Thoracic aorta (tissue), 2 donors: ENCODE measurements at places on chromosomes 3 and 15.

DNA sequence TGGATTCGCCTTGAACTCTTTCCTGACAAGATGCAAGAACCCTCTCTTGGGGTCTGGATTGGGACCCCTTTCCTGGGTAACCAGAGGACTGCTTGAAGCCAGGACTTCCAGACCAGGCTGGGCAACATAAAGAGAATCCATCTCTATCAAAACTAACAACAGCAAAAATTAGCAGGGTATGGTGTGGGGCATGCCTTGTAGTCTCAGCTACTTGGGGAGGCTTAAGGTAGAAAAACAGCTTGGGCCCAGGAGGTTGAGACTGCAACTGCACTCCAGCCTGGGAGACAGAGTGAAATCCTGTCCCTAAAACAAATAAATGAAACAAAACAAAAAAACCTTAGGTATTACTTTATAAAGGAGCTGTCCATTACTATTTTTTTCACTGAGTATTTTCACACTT lies 93.1 kb upstream of the PLXND1 start:
- DNase-seq, result no peak

DNA sequence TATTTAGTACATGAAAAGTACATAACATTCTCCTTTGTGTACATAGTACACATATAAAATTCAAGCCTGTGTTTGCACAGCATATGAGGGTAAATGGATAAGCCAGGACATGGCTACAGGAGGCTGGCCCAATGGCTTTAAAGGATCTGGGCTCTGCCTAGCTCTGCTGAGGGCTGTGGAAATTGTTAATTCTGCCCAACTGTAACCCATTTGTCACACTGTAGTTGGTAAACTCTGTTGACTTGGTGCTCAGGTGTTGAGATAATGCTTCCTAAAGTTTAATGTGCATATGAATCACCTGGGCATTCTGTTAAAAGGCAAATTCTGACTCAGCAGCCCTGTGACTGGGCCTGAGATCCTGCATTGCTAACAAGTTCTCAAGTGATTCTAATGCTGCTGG lies 196.5 kb upstream of the ZPLD1 start:
- DNase-seq, result no peak

GRCh38 chr15:83018436-83018835 lies 7.0 kb upstream of the C15orf40 start:
- no peak for DNase-seq

GRCh38 chr15:34793071-34793470 lies 2.3 kb downstream of the ACTC1 start:
- DNase-seq, result no peak

GRCh38 chr3:89025185-89025584 lies 82.2 kb upstream of the EPHA3 start:
- no peak for DNase-seq

DNA sequence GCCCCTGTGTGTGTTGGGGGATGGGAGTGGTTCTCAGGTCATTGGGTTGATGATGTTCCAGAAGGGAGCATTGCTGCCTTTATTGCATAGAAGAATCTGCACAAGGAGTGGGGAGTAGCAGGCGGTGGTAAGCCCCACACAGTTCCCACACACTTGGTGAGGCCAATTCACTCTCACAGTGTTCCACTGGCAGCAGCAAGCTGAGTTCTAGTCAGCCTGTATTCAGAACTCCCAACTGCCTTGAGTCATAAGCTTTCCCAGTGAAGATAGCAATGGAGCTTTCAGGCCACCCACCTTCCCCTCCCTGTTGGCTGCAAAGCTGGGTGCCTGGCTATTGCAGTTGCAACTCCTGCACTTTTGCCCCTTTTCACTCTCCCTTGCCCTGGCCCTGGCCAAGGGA lies 181.1 kb upstream of the RBMS3 start:
- DNase-seq, result no peak

DNA sequence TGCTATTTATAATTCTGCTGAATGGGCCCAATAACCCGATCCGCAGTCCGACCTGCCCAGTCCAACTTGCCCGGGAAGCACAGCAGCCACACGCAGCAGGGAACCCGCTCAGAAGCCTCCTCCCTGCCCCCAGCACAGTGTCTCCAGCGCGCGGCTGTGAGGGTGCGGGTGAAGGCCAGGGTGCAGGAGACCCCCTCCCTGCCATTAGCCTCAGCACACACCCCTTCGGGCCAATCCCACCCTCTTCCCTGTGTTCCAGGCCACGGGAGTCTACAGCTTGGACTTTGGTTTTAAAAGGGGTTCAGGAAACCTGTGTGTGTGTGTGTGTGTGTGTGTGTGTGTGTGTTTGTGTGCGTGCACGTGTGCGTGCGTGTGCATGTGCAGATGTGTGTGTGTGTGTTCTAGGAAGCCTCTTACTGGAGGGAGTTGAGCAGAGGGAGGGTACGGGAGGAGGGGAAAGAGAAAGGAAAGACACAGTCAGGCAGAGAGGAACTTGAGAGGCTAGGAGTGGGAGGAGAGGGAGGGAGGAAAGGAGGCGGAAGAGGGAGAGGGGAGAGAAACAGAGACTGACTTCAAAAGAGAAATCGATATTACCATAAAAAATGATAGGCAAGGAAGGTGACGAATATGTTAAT lies 34.2 kb downstream of the ATP2B2 start:
- no peak for DNase-seq

DNA sequence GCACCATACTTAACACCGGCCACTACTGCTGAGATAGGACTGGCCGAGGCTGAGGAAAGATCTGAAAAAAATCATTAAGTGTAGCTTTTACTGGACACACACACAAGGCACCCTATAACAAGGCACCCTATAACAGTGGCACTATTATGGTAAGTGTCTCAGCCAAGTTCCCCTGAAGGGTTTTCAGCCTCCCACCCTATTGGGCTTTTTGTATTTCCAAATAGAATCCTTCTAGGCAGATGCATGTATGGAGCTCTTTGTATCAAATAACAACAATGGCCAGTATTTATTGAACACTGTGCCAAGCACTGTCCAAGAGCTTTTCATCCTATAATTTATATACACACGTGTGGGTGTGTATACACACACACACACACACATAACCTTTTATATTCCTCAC lies 6.7 kb upstream of the DNAJA4 start:
- no peak for DNase-seq

DNA sequence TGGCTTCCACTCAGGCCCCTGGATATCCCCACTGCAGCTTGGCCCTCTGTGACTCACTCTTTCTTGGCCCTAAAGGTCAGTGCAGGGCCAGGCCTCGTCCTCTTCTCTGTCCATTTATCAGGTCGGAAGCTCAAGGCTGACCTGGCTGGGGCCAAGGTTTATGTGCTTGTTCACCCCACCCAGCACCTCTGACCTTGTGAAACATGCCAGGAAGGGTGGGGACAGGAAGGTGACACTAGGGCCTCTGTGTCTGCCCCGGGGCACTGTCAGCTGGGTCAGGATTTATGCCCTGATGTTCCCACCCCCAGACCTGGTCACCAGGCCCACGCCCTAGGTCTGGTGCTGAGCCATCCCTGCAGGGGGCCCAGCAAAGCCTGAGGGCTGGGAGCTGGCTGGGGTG lies 103.8 kb downstream of the FBLN2 start:
- DNase-seq, result no peak

DNA sequence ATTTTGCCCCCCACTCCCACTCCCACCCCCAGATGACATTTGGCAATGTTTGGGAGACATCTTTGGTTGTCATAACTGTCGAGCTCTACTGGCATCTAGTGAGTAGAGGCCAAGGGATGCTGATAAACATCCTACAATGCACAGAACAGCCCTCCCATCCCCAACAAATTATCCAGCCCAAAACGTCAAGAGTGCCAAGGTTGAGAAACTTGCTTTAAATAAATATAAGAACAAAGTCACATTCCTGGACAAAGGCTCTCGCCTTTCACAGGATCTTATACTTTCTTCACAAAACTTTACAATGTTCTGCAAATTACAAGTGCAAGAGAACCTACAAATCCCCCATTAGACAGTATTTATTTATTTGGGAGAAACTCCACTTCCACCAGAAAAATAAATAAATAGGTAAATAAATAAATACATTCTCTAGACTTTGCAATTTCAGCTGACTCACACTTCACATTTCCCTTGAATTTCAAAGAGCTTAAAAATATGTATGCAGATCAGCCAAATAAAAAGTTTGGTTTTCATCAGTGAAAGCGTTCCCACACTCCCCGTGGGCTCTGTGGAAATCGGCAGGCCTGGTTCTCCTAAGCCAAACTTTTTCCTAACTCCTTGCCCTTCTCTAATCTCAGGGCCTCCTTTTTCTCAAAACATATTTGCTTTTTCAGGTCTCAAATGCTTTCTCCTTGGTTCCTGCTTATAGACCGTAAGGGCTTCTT lies 12.7 kb upstream of the CPA3 start:
- no peak for DNase-seq

DNA sequence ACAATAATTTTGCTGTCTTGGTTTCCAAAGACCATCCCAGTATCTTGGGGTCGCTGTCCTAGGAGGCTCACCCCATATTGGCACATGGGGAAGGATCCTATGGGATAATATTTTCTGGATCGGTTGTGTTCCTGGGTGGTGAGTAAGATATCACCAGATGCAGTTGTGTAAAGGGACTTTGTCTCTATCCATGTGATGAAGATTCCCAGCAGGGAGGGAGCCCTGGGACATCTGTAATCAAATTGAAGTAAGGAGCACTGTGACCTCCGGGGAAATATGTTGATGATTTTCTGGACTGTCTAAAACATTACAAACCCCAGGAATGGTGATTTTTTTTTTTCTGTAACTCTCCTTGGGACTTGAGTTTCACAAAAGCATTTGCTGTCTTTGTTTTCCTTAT lies 36.2 kb upstream of the LRTM1 start:
- no peak for DNase-seq

- DNase-seq, result no peak
Observed at GRCh38 chr3:24608701-24609390, 114.2 kb upstream of the THRB start.

GRCh38 chr15:58665672-58666071 lies 83.8 kb downstream of the ADAM10 start:
- DNase-seq, result no peak

DNA sequence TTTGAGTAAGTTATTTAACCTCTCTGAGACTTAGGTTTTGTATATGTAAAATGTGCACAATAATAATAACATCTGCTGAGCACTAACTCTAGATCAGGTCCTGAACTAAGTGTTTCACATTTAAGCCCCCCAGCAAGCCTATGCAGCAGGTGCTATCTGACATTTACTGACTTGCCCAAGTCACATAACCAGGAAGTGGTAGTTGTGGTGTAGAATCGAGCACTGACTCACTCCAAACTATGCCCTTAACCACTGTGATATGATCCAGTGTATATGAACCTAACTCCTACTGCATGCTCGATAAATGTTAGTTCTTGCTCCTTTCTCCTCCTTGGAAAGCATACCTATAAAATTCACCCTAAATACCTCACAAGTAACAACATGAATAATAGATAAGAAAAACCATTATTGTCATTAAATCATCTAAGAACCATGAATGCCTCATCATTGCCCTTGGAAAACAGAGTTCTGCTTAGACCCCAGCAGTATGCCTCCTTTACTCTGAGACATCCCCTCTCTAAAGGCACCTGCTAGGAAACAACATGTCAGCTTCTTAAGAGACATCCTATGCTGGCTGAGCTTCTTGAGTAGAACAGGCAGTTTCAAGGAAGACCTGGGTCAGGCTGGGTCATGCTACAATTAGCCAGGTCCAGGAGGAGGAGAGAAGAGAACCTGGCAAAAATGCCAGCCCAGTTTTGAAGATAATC lies 3.0 kb upstream of the SHC4 start:
- no peak for DNase-seq

GRCh38 chr15:23760024-23760423 lies 72.9 kb upstream of the NDN start:
- DNase-seq, result no peak

DNA sequence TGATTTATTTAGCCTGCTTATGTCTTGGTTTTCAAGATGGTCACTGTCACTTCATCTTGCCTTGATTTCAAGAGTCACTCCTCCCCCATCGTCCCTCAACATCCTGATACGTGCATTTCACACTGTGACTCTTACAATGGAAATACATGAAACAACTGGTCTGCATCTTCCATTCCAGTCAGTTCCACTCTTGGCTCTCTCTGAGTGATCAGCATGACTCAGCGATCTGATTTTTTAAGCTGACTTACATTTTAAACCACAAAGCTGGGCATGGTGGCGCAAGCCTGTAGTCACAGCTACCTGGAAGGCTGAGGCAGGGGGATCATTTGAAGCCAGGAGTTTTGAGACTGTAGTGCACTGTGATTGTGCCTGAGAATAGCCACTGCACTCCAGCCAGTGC lies 271.2 kb upstream of the ROPN1 start:
- no peak for DNase-seq

DNA sequence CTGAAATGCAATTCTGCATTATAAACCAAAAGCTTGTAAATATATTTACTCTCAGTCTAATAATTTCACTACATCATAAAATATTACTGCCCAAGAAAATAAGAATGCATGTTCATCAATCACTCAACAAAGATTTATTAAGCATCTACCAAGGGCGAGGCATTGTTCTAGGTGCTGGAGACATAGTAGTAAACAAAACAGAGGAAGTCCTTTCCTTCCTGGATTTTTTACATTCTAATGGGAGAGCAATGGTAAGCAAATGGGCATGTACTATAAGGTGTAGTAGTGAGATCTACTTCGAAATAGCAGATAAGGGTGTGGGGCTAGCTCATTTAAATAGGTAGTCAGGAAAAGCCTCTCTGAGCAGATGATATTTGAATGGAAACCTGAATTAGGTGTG lies 10.8 kb upstream of the ZFYVE19 start:
- no peak for DNase-seq

GRCh38 chr3:11450015-11450414 lies 177.8 kb downstream of the ATG7 start:
- no peak for DNase-seq

- DNase-seq, result no peak
Observed at GRCh38 chr3:38507120-38507519, 11.0 kb downstream of the EXOG start.

DNA sequence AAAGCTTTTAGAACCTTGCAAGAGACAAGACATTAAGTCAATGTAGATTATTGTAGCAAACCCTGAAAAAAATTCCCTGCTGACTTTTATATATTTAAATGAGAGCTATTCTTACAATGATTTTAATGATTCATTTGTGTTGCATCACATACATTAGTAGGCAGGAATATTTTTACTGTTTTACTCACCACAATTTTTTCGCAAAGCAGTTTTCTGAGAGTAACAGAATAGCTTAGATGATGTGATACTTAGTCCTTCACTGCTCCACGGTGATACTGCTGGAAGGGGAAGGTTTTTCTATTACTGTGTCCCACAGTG lies 43.9 kb upstream of the CLRN1 start:
- no peak for DNase-seq
